ENCODE measurements at places on chromosomes 1 and 21.

DNA sequence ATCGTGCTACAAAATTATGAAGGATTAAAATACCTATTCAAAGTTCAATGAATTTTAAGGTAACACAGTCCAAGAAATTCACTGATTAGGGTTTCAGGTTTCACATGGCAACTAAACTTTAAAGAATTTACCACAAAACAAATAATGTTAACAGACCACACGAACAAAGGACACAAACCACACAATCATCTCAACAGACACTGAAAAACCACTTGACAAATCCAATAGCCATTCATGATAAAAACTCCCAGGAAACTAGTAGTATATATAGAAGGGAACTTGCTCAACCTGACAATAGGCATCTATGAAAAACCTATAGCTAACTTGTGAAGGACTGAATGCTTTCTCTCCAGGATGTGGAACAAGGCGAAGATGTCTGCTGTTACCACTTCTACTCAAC lies 21.1 kb upstream of the SH2D5 start:
- no peak for DNase-seq

DNA sequence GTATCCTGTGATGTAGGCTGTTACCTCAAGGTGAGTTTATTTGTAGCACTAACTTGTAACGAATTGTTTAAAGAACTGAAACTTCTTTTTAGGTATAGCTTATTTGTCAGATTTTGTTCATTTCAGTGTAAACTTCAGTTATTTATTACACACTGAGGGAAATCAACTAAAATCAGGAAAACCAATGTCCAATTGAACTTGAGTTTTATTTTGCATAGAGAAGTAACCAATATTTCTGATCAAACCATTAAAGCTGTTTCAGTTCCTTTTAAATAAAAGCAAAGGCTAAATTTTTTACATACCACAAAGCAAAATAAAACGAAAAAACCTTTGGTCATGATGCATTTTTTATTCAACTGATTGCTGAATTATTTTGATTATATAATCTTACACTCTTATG lies 103.6 kb downstream of the CAMTA1 start:
- no peak for DNase-seq

- DNase-seq = no peak
Measured at GRCh38 chr21:34570313-34570712, 44.6 kb downstream of the RCAN1 start.

DNA sequence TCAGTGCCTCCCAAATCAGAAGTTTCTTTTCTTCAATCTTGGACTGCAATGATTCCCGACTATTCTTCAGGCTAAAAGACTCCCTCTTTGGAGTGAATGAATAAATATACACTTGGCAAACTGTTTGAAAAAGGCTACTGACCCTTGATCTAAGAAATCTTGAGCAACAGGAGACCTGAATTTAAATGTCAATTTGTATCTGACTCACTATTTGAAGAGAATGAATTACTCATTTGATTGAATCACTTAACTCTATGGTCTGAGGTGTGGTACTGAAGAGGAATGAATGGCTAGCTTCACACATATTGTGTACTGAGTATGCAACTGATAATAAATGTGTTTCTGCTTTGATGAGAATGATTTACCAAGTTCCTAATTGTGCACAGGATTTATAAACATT lies 4.6 kb upstream of the SMG7 start:
- no peak for DNase-seq

DNA sequence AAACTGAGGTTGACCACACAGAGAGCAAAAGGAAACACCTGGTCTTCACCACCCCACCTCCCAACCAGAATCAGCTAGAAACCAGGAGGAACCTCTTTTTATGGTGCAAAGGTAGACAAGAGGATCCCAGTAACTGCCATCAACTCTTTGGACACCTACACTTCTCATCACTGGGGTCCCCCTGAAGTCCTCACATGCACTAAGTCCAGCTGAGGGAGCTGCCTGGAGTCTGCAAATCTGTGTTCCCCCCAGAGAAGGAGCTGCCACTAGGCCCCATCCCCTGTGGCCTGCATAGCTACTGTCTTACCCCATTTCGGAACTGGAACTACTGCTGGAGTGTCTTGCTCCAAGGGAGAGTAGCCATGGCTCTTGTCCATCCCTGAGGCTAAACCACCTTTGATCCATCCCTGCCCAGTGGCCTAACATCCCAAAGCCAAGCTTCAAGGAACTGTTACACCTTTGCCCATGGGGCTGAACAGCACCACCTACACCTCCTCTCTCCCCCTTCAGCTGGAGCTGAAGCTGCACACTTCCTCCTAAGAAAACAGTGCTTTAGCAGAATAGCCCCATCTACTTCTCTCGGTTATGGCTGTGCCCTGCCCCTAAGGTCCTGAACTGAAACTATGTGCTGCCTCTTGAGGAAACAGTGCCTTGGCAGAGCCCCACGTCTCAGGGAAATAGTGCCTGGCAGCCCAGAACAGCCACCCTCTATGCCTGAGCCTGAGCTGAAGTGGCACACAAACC lies 85.4 kb upstream of the CD53 start:
- DNase-seq = no peak

DNA sequence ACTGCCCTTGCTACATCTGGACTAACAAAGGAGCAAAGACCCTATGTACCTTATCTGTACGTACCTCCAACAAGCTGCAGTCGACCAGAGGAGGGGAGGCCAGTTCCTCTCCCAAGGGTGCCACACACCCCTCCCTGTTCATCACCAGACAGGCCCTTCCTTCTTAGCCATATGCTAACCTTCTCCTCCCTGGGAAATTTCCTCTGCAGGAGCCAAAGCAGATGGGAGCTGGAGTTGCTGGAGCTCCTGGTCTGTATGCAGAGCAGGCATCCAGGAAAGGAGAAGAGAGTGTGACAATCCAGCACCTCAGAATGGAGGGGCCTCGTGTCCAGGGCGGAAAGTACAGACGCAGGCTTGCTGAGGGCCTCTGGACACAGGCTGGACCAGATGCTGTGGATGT lies 48.5 kb downstream of the C8B start:
- DNase-seq = no peak

DNA sequence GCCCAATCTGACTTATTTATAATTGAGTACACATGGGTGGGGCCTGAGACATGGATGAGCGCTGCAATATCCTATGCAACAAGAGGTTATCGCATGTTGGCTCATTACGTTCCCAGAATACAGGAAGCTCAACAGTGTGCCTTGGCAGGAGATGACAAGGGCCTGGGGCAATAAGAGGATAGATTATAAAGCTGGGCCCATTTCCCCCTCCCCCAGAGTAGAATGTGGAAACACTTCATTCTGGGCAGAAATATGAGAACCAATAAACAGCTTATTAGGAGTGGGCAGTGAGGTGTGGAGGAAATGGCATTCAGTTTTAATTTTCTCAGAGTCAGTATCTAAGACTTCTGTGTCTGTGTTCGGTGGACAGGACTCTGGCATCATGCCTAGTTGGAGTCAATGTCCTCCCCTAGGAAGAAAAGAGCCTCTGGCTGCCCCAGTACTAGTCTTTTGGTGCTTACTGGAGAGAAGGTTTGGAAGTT lies 92.8 kb downstream of the PIK3R3 start:
- DNase-seq = no peak

- no peak for DNase-seq
Measured at GRCh38 chr1:178560871-178561376, 48.0 kb downstream of the TEX35 start.

DNA sequence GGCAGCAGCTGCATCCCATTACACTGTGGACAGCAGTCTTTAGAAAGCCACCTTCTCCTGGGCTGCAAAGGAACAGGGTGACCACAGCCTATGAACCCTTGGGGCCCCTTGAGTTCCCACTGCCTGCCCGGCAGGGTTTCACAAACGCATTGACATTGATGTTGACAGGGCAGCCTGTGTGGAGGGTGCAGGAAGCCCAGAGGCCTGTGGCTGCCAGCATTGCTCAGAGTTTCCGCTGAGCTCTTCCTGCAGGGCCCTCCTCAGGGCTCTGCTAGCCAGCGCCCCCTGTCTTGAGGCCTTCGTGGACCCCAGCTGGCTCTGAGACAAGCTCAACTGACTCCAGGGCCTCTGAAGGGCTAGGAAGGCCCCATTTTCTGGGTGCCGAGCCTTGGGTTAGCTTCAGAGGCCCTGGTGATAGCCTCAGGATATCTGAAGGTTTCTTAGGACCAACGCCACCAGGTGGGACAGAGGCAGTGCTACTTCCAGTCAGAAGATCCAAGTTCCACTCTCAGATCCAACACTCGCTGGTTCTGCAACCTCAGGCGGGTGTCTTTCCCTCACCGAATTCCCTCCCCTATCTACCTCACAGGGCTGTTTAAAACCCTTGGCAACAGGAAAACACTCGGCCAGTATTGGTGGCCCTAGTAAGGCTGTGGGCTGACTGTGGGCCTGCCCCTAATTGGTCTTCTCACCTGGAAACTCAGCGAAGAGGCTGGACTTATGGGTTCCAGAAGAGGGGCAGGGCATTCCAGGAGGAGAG lies 27.2 kb upstream of the EPS8L3 start:
- no peak for DNase-seq

- no peak for DNase-seq
Measured at GRCh38 chr1:81757398-81758020, 43.2 kb upstream of the ADGRL2 start.

- no peak for DNase-seq
Measured at GRCh38 chr1:59556398-59556797, 258.4 kb upstream of the HOOK1 start.

- DNase-seq = no peak
Measured at GRCh38 chr1:150764617-150765101, 919 bp downstream of the CTSS start.

DNA sequence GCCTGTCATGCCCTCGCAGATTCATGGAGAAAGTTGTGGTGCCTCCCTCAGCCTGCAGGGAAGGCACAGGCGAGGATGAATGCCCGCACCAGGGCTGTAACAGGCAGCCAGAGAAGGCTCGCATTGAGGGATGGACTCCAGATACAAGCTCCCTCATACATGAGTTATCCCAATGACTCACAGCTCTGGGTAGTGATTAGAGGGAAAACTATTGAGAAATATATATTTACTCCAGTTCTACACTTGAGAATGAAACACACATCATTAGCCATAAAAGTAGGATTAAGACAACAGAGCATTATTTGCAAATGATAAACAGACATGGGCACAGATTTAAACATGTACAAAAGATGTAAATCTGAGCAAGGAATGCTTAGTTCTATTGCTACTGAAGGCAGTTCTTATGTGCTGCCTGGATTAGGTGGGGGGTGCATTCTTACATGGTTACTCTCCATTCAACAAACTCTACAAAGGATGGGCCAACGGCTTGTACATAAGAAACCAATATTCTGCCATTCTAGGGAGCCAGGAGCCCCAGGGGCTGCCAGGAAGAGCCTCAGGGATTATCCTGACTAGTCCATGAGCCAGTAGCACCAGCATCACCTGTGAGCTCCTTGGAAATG lies 97.9 kb downstream of the CSMD2 start:
- DNase-seq = no peak

DNA sequence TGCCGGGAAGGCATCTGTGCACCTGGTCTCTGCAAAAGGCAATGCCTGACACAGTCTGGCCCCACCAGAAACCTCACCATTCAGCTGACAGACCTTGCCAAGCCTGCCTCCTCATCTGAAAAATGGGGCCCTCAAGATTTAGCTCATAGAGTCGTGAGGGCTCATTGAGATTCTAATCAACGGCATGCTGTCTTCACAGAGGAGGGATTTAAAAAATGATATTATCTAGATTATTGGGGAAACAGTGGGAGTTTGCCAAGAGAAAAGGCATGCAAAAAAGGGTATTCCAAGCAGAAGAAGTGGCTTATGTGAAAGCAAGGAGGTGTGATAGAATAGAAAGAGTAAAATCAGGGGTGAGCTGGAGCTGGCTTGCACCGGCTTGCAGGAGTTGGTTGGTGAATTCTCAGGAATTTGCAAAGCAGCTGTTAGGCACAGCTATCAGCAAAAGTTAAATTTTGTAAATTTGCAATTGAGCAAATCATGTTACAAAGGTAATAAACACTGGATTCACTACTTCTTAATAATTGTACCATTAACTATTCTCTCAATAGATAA lies 91.7 kb upstream of the WNT4 start:
- DNase-seq = no peak
